Stimulated activated CD8-positive, alpha-beta memory T cell treated with anti-CD3 and anti-CD28 coated beads, Interleukin-4, amount 100 ng/mL, for 24 hours (primary cell): ENCODE measurements at places on chromosomes 4 and X.

- no peak for DNase-seq
Observed at GRCh38 chr4:84535901-84536300, 36.8 kb upstream of the NKX6-1 start.

DNA sequence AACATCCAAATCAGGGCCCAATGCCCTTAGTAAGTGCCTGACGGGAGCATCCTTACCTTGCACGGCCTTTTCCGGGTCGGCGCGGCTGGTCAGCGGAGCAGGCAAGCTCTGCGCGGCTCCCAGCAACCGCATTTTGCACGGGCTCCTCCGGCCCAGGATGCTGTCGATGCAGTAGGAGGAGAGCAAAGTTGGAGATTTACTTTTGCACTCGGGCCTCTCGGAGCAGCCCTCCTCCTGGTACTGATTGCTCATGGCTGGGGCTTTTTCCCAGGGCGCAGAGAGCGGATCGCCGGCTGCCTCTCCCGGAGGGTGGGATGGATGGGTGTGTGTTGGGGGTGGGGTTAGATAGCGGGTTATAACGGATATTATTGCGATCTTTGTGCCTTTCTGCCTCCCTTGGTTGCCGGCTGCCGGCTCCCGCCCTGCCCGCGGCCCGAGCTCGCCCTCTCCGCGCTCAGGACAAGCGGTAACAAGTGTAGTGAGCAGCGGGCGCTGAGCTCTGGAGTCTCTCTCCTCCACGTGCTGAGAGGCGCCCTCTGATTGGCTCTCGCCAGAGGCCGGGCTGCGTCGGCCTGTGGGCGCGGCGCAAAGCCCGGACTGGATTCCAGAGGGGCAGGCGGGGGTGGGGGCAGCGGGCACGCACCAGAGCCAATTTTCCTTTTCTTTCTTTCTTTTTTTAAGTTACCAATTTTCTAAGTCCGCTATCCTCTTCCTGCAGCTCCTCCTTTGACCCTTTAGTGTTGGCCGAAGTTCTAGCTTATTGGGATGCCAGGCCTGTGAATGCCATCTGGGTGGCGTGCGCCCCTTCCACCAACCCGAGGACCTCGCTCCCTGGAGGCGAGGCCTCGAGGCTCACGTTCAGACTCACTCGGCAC, at the start of gene ARX:
Gene ARX (minus strand): TSS at position 480 of the 875 bp plus-strand sequence. CDS start 228 bp downstream, at position 252.
- no peak for DNase-seq

GRCh38 chr4:170058826-170059225, 30.9 kb downstream of the AADAT start:
- DNase-seq = no peak

GRCh38 chrX:10926404-10926803, 184.7 kb upstream of the HCCS start:
- DNase-seq = no peak

DNA sequence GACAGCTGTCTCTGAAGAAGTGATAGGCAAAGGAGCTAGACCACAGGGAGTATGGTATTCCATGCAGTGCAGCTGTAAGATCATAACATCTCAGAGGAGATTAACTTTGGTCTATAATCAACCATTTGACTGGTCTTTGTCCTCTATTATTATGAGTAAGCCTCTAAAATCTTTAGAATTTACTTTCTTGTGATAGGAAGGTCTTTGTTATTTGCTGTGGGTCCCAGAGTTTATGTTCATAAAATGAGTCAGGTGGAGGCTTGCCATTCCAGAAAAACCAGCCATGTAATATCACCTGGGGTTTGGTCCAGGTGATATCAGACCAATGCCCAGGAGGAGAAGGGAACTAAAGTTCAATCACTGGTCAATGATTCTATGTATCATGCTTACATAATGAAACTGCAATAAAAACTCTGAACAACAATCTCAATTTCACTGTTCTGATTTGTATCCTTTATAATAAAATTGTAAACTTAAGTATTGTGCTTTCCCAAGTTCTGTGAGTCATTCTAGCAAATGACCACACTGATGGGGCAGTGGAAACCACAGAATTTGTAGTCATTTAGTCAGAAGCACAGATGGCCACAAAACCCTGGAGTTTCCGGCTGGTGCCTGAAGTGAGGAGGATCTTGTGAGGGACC, 239.6 kb upstream of the TRAM1L1 start:
- no peak for DNase-seq

DNA sequence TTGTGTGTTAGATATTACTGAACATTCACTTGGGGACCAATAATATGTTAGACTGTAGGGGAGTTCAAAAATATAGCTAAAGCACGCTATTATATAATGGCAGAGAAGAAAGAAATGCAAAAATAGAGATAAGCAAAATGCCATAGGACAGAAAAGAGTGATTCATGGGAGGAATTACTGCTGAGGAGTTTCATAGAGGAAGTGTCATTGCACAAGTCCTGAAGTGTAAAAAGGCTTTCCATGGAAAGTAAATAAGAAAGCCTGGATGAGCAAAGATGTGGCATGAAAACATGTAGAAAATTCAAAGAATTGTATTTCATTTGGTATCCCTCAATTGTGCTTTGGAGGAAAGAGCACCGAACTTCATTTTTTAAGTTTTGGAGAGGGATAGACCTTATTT, 14.5 kb downstream of the HMGB2 start:
- DNase-seq = no peak

- no peak for DNase-seq
Observed at GRCh38 chr4:184255361-184255760, 37.7 kb upstream of the ENPP6 start.

- DNase-seq = no peak
Observed at GRCh38 chrX:132395645-132396044, 93.2 kb downstream of the MBNL3 start.

DNA sequence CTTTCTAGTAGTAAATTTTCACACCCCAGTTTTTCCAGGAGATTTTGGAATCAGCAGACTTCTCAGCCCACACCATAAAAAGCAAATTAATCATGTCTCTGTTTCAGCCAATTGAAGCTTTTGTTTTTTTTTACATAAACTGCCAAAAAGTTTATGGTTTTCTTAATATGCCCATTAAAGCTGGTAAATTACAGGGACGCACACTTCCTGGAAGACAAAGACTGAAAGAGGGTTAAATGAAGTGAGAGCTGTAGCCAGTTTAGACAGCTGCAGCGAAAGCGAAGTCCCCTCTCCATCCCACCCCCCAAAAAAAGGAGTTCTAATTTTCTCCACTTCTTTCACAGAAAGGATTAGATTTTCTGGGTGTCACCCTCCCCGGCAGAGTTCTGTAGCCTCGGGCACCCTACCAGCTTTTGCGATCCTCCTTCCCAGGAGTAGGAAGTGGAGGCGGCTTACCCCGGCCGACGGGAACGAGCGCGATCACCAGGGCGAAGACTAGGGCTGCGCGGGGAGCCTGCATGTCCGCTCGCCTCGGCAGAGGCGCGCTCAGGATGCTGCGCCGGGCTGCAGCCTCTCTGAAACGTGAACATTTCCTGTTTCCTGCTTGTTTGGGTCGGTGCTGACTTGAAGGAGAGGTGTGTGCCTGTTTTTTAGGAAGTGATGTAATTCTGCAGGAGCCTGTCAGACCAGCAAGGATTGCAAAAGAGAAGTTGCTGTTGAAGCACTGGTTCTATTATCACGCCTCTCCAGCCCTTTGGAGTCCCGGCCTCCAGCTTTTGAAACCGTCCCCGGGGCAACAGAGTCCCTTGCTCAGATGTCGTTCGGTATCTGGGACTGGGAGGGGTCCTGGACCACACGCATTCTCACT, at the start of gene TMEM154:
Gene TMEM154 (minus strand): TSS at position 584 of the 868 bp plus-strand sequence. CDS start 64 bp downstream, at position 520.
- peak; percentile 33 for DNase-seq

- DNase-seq = no peak
Observed at GRCh38 chrX:152412105-152412504, 39.0 kb downstream of the GABRA3 start.

DNA sequence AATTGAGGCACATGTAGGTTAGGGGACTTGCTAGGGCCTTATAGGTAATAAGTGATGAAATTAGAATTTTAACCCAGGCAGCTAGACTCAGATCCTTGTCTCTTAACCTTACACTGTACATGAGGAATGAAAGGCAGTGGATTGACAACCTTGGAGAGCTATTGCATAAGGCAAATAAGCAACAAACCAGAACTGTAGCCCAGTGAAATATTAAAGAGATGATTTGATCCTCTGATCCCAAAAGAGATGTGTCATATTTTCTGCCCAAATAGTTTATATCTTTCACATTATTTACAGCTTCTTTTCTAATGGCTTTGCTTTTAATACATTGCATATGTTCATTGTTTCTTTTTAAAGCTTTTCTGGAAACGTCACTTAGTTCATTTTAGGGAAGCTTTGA, 252.6 kb downstream of the ANK2 start:
- DNase-seq = no peak

GRCh38 chr4:164753873-164754488, at the start of gene SMIM31:
Gene SMIM31, plus strand, starts transcription at chr4:164754131. Its CDS starts 16,313 bp downstream, at chr4:164770444.
- DNase-seq = no peak

DNA sequence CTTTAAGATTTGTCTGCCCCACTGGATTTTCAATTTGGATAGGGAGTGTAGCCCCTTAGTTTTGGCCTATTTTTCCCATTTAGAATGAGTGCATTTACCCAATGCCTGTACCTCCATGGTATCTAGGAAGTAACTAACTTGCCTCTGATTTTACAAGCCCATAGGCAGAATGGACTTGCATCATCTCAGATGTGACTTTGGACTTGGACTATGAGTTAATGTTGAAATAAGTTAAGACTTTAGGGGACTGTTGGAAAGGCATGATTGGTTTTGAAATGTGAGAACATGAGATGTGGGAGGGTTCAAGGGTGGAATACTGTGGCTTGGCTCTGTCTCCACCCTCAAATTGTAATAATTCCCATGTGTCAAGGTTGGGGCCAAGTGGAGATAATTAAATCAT, 2480.2 kb downstream of the PCDH7 start:
- DNase-seq = no peak

- no peak for DNase-seq
Observed at GRCh38 chr4:185305979-185306442, 89.7 kb downstream of the LRP2BP start.

- DNase-seq = no peak
Observed at GRCh38 chr4:107292979-107293378, 256.9 kb upstream of the DKK2 start.

DNA sequence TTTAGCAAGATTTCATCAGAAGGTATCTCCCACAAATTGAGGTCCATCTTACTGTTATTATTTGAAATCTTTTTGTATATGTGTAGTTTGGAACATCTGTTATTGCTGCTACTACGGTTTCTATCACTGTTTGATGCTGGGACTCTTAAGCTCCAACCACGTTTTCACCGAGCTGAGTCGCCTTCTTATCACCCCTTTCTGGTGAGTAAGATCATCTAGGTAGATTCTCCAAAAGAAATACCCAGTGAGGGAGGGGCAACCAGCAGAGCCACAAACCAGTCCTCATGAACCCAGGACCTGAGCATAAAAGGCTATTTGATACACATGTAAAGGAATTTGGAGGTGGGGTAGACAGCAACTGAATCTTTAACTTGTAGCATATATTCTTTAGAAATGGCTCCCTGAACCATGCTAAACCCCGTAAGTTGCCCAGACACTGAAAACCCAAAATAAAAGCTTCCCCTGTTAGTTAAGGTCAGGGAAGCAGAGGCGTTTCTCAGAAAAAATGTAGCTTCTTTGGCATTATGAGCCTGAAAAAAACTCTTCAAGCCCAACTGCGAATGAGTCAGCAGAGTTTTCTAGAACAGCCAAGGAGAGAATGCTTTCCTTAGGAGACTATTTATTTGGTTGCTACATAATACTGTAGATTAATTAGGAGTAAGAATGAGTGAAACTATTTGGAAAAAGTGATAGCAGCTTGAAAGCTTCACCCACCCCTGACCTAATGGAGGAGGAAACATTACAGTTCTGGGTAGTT, 53.8 kb upstream of the ATXN3L start:
- DNase-seq = no peak

DNA sequence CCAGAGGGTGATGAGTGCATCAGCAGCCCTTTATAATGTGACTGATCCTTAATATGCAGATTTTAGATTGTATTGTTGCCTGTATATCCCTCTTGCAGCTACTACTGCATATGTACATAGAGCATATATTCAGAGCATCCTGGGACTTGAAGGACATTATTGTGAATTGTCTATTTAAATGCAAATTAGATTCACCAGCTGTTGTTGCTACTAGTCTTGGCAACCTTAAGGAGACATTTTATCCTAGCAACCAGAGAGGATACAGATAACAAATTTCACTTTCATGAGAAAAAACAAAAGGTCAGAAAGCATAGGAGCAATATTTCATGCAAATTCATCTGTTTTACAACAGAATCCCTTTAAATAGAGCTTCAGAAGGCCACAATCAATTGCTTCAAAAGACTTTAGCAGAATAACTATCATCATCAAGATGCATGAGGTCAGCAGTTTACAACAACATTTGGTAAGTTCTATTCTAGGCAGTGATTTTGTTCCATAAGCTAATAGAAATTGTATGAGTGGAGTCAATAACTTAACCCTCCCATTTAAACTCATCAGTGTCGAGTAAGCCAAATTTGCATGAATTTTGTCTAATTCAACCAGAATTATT, 148.6 kb downstream of the GC start:
- DNase-seq = no peak

DNA sequence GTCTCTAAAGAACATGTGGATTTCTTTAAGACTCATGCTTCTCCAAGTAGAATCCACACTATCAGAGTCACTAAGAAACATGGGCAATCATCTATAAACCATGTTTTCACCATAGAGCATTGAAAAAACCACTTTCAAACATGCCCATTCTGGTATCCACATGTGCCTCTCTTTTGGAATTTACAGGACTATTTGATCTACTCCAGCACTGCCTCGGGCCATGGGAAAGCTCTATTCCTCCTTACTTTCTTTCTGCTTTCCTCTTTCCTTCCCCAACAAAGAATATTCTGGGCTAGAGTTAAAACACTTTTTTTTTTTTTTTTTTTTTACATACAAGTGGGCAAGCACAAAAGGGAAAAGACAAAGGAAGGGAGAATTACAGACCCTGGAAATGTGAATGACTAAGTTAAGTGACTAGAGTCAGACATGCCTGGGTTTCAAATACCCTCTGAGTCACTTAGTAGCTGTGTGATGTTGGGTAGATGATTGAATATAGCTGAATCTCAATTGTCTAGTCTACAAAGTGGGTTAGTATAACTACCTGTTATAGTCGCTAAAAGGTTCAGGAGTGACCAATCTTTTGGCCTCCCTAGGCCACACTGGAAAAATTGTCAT, 847.7 kb upstream of the INTU start:
- DNase-seq = no peak

- no peak for DNase-seq
Observed at GRCh38 chrX:68532831-68533533, 34.1 kb downstream of the YIPF6 start.

GRCh38 chr4:118351851-118352827, 664 bp downstream of the PRSS12 start:
- DNase-seq = no peak

GRCh38 chrX:151694661-151695582, at the start of gene PRRG3:
Gene PRRG3, plus strand, starts transcription at chrX:151695458. Its CDS starts 3,357 bp downstream, at chrX:151698815.
- no peak for DNase-seq
